ENCODE measurements at places on chromosomes 6 and 20.

DNA sequence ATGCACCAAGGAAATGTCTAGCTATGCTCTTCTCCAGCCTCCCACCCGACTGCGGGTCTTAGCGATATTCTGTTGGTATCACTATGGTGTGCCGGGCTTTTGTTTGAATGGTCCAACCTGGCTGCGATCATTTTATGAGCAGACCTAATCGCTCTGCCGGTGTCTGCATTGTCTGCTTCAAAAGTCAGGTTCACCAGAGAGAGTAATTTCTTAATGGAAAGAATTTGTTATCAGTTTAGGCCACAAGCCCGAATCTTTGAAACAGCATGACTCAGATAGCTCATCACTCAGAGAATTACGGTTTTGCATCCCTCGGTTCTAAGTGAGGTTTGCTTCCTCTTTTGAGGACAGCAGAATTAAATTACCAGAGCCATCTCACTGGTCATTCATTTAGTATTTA is 521.0 kb upstream of the ARID1B start:
- DNase-seq = no peak

DNA sequence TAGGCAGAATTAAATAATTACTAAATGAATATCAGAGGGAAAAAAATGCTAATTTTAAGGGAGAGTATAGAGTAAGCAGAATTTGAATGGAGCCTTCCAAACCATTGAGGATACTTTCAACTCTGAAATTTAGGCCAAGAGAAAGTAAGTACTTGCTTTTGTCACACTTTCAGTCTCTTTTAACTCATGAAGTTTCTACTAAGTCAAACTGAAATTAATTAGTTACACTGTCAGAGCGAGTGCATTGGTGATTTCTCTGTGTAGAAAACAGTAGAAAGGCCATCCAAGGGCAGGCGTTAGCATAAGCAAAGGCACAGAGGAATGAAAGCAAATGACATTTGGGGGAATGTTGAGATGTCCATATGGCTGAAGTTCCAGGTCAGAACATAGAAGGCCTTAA is 92.9 kb downstream of the PLEKHG1 start:
- no peak for DNase-seq

- no peak for DNase-seq
Observed at GRCh38 chr6:157953580-157954091, 28.0 kb upstream of the SYNJ2 start.

GRCh38 chr6:135796643-135797305 is 54.7 kb upstream of the PDE7B start:
- no peak for DNase-seq

DNA sequence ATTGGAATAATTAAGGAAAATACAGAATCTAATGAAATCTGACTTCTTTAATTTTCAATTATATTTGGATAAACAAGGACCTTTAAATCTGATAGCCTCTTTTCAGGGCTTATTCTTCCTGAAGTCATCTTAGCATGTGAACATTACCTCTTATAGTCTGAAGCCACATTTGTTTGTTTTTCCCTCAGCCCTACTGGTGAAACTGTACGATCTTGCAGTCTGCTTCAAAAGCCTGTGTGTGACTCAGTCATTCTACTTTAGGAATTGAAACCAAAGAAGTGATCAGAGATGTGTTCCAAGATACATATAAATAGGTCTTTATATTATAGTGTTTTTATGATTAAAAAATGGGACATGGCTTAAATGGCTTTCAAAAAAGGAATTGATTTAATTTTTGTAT is 67.5 kb downstream of the MACROD2 start:
- no peak for DNase-seq

- peak; percentile 57 for DNase-seq
Observed at GRCh38 chr6:30102970-30103871, 9.7 kb downstream of the TRIM31 start.

DNA sequence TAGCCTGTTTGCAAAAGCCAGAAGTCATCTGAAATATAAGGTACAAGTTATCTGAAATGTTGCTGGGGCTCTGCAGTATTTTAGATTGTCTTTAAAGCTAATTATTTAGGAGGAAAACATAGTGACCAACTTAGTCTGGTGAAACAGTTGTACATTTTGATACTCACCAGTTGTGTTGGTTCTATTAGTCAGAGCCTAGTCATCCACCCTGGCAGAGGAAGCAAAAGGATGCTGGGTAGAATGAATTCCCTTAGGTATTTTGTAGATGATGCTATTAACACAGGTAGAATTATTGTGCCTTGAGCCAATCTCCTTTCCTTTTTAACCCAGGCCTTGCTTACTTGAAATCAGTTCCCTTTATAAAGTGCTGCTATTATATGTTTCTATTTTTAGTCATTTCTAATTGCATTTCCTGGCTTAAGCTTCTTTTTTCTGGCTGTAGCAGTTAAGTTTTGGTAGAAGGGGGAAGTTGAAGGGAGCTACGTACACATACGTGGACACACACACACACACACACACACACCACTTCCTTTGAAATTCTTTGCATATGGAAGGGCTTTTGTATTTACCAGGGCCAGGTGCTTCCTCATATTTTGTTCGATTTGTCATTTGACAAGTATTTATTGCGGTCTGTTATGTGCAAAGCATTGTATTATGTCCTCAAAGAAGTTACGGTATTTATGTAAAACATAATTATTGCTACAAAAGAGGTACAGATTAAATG is 82.4 kb downstream of the RTN4IP1 start:
- no peak for DNase-seq

GRCh38 chr20:26169506-26169905 is 472.9 kb upstream of the ZNF337 start:
- no peak for DNase-seq

GRCh38 chr6:159860482-159860881 is 30.3 kb upstream of the MAS1 start:
- no peak for DNase-seq
